Activated naive CD8-positive, alpha-beta T cell treated with anti-CD3 and anti-CD28 coated beads for 36 hours (primary cell): ENCODE measurements at places on chromosomes 16 and 17.
A peak's percentile ranks its signal among the peaks of the same experiment; 100 is the strongest.

DNA sequence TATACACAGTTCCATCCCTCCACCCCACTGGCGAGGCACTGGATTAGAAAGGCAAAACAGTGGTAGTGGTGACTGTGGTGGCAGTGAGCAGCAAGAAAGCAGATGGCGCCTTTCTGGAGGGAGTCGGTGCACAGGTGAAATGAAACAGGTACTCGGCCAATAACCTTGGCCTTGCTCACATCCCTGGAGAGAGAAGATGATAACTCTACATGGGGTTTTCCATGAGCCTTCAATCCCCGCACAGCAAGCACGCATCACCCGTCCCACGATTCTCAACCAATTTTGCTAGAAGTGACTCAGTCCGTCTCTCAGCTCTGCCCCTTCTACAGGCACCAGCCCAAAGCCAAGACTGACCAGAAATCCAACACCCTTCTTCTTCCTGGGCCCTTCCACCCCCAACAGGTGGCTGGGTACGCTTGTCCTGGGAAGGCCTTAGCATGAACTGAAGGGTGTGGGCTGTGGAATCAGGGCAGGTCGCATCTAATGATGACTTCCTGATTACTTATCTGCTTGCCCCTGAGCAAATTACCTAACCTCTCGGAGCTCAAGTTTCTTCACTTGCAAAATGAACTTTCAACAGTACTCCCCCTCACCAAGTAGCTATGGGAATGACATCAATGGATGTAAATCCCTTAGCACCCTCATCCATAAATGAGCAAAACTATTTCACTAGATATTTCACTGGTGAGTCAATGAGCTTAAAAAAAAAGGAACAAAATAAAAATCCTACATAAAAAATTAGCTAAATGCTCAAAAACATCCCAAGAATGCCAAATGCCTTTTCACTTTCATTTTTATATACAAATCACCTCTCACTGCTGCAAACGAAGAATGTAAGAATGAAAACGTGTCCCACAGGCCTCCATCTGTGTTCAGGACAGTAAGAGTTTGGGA lies 18.0 kb downstream of the XPO6 start:
- peak; percentile 56 for DNase-seq

- peak; percentile 66 for DNase-seq
Observed at GRCh38 chr17:80261159-80261894, 675 bp downstream of the RNF213 start.

DNA sequence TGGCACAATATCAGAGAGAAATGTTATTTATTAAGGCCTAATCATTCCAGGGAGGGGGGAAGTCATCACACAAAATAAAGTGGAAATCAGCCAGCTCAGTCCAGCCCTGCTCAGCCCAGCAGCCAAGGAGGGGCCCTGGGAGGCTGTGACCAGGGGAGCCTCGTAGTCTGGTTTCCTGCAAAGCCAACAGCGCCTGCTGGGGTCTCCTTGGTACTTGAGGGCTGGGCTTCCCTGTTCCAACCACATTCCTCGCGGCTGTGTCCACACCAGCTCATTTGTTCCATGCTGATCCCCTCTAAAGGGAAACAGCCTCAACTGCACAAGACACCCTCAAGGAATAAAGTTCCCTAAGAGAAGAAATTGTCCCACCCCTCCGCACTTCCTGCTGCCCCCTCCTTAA lies 154.0 kb downstream of the TMEM132E start:
- DNase-seq, result no peak

GRCh38 chr17:21304091-21304490 lies 19.6 kb downstream of the MAP2K3 start:
- DNase-seq, result no peak

GRCh38 chr17:2337544-2338314 lies 428 bp downstream of the SGSM2 start:
- DNase-seq, result peak; percentile 71

DNA sequence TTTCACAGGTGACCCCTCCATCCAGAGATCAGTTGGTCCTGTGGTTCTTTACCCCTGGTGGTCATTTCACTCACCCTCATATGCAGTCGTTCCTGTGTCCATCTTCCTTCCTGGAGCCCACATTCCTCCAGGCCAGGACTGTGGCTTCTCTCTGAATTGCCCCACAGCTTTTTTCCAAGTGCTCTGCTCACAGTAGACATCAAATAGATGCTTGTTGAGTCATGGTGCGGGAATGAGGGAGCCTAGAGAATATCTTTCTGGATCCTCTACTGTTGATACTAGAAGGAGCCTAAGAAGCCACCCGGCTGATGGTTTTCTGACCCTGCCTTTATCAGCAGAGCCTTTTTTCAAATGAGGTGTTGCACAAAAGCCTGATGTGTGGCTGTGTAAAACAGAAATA lies 10.4 kb downstream of the USB1 start:
- no peak for DNase-seq

- peak; percentile 46 for DNase-seq
Observed at GRCh38 chr17:35568561-35568960, 7.9 kb upstream of the SLFN14 start.

DNA sequence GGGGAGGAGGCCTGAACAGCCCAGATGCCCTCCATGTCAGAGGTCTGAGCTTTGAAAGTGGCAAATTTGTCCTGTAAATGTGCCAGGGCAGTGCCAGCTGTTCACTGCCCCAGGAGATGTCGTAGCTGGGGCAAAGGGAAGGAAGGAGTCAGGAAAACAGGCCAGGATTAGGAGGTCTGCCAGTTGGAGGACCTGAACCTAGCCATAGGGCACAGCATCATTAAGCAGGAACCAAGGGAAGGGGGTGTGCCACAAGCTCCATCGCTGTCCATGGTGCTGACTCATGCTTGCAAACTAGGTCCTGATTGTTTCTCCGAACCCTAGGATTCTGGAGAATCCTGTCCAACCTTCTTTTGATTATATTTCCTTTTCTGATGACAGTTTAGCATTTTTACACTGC lies 124.2 kb downstream of the TMEM132E start:
- no peak for DNase-seq

DNA sequence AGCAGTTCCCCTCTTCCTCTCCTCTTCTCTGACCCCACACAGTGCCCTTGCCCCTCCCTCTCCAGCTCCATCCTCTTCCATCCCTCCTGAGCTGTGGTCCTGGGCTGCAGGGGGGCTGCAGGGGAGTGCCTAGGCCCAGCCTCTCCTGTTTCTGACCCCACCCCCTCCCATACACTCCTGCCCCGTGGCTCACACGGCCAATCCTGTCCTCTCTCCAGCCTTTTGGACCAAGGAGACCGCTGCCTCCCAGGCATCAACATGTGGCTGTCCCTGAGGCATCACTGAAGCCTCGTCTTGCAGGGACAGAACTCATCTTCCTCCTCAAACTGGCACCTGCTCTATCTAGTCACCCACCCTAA lies 6.7 kb downstream of the CLUH start:
- no peak for DNase-seq

GRCh38 chr17:8175795-8176196 lies 384 bp downstream of the TMEM107 start:
- no peak for DNase-seq

- no peak for DNase-seq
Observed at GRCh38 chr16:85625485-85626117, 12.5 kb downstream of the GSE1 start.
